Esophagus muscularis mucosa (tissue), 4 donors: ENCODE measurements at places on chromosomes 1 and 21. TPM values are rescaled to one million over a fixed set of nuclear protein-coding genes. Genes with fewer than 3 reads are reported as not detected.
A peak's percentile ranks its signal among the peaks of the same experiment; 100 is the strongest.

Gene MAP3K21
- total RNA-seq, result 0.45 TPM

DNA sequence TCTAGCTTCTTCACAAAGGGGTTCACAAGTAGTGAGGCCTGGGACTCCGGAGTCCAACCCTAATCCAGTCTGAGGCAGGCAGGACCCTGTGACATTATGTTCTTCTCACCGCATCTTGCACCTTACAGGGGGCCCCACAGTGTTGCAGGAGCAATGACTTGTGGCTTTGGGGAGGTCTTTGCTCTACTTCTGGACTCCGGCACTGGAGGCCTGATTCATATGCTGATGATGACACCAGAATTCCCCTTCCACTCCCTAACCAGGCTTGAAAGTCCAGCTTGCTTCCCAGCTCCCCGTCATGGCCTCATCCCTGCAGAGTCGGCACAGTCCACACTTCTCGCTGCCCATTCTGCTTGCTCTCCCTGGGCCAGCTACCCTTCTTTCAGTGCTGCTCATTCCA is 96.3 kb upstream of the SLC44A3 start:
- peak; percentile 47 for DNase-seq

DNA sequence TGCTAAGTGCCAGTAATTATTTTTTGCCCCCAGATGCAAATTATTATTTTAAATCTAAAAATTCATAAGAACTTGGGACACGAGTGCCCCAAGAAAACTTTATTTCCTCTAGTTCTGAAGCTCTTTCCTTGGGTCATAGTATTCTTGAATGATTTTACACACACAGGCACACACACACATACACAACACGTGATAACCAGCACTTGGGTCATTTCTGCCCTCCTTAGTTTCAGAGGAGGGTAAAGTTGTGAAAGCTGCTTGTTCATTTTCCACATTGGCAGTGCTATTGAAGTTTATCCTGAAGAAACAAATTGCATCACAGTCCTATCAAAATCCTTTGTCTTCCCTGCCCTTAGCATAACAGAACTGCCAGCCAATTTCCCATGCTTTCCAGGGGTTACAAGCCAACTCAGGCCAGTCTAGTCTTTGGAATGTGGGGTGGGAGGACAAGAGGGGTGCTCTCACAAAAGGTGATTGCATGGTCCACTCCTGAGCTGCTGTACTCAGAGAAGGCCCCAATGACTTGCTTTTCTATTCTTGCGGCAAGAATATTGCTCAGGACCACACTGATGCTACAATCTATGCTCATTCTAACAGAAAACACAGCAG is 98.5 kb upstream of the POGK start:
- DNase-seq, result no peak

DNA sequence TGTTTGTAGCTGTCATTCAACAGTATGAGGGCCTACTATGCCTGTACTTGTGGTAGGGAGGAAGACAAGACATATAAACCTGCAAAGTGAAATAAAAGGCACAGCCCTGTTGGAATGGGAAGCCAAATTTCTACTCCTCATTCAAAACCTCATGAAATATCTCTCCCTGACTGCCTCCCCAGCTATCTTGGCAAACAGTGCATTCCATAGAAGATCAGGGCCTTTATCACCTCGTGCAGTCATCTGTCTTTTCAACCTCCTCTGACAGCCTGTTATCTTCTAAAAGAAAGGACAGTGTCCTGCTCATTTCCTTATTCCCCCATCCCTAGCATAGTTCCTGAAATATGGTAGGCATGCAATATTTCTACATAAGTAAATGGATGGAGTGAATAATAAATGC is 71.0 kb downstream of the SH3GLB1 start:
- no peak for DNase-seq

- no peak for DNase-seq
Observed at GRCh38 chr1:102884238-102884637, 224.1 kb downstream of the COL11A1 start.

- DNase-seq, result no peak
Observed at GRCh38 chr1:83882906-83883305, 116.0 kb downstream of the TTLL7 start.
